Activated T-helper 2 cell treated with anti-CD3 and anti-CD28 coated beads, Interferon-gamma antibody, Interleukin-2, Interleukin-4, amounts not matched to agents 10 μg/mL and 5 μg/mL and 100 μg/mL, durations not matched to agents 14 hours and 24 hours and 36 hours (primary cell): ENCODE measurements at places on chromosomes 5 and 9.

DNA sequence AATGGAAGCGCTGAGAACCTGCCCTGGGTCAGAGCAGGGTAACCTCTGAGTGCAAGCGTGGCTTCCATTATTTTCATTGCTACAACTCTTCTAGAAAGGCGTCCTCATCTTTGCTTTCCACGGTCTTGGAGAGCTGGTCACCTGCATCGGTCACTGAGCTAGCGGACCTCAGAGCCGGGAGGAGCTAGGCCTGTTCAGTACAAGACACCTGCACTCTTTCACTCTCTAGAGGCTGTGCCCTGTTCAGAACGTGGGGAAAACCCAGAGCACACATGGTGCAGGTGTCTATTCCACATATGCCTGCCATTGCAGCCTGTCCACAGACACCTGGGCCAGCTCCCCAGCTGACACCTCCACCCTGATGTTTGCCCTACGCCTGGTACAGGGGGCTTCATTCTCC lies 147.8 kb upstream of the IRX2 start:
- no peak for DNase-seq

DNA sequence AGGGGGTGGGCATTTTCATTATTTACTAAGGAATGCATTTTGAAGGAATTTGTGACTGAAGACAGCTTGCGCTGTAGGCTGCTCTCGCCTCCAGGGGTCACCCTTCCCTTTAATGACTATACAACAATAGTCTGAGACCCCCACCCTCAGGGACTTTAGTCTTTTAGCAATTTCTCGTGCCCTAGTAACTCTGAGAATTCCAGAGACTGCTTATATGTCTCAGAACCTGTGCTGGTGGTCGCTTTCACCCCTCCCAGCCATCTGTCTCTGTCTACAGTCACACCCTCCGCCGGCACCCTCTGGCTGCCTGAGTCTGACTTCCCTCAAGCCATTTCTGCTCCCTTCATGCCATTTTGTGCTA lies 671.4 kb downstream of the NR2F1-AS1 start:
- DNase-seq = no peak

GRCh38 chr5:180868960-180869359 lies 7.9 kb upstream of the ZFP62 start:
- DNase-seq = peak; percentile 37

DNA sequence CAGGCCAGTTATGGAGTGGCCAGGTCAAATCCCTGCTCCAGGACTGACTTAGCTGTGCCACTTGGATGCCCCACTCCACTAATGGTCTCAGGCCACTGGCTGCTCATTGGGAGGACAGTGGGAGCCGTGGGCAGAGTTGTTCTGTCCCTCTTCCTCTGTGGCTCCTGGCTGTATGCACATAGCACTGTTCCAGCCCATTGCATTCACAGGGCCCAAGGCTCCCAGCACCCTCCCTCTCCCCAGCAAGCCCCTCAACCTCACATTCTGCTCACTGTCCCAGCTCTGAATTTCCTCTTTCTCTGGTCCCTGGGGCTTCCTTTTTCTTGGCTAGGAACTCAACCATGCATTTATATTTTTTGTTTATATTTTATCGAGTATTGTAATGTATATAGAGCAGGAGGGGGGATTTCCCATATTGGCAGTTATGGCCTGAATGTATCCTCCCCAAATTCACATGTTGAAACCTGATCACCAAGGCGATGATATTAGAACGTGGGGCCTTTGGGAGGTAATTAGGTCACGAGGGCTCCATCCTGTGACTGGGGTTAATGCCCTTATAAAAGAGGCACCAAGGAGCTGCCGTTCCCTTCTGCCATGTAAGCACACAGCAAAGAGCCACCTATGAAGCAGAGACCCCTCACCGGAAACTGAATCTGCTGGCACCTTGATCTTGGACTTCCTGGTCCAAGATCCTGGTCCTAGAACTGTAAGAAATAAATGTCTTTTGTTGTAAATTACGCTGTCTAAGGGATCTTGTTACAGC lies 17.0 kb upstream of the MVB12B start:
- DNase-seq = no peak

- no peak for DNase-seq
Measured at GRCh38 chr9:17635115-17635890, 56.4 kb downstream of the SH3GL2 start.

DNA sequence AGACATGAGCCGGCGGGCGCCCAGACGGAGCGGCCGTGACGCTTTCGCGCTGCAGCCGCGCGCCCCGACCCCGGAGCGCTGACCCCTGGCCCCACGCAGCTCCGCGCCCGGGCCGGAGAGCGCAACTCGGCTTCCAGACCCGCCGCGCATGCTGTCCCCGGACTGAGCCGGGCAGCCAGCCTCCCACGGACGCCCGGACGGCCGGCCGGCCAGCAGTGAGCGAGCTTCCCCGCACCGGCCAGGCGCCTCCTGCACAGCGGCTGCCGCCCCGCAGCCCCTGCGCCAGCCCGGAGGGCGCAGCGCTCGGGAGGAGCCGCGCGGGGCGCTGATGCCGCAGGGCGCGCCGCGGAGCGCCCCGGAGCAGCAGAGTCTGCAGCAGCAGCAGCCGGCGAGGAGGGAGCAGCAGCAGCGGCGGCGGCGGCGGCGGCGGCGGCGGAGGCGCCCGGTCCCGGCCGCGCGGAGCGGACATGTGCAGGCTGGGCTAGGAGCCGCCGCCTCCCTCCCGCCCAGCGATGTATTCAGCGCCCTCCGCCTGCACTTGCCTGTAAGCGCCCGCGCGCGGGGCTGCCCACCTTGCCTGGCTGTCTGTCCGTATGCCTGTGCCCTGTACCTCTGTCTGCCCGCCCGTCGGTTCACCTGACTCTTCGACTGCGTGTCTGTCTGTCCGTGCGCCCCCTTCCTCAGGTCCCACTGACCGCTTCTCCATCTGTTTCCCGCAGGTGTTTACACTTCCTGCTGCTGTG lies 412 bp downstream of the FGF18 start:
- peak; percentile 18 for DNase-seq

DNA sequence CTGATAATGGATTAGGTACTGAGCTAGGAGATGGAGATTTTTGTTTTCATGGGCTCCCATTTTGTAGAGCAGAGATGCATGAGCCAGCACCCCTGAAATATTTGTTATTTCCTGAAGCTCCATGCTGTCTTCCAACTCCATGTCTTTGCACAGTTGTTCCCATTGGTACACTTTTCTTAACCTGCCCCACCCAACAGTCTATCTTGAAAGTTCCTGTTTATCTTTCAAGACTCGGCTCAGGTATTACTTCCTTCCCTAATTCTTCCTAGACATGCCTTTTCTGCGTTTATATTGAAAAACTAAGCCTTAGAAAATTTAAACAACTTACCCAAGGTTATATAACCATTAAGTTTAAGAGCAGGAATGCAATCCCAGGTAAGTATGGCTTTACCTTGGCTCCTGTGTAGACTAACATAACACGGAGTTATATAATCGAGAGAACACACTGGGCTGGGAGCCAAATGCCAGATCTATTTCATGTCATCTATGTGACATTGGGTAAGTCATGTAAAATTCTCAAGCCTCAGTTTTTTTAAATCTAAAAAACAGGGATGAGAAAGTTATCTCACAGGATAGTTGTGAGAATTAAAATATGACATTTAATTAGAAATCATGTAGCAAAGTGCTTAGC lies 67.4 kb downstream of the LIX1 start:
- DNase-seq = no peak

DNA sequence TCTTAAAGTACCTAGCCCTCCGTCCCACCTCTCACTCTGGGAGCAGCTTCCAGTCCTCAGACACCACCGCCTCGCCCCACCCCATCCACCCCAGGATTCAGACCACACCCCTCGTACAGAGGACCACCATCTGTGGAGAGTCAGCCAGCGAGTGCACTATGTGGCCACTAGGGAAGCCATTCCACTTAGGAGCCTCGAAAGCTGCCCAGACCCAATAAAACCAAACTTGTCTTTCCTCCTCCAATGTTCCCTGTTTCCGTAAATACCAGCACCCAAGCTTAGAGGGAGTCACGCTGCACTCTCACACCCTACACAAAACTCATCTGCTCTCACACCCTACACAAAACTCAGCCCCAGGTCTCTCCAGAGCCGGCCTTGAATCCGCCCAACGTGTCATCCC lies 1.9 kb downstream of the GCNT4 start:
- no peak for DNase-seq

DNA sequence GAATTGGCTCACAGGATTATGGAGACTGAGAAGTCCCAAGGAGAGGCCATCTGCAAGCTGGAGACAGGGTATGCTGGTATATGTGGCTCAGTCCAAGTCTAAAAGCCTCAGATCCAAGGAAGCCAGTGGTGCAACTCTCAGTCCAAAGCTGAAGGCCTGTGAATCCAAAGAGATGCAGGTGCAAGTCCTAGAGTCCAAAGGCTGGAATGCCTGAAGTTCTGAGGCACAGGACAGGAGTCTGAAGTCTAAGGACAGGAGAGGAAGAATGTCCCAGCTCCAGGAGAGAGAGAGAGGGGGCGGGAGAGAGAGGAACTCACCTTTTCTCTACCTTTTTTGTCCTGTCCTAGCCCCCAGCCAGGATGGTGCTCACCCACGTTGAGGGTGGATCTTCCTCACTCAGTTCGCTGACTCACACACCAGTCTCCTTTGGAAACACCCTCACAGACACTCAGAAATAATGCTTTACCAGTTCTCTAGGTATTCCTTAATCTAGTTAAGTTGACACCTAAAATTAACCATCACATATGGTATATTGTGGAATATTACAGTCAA lies 49.6 kb downstream of the KCNN2 start:
- DNase-seq = no peak

GRCh38 chr5:68292316-68292715 lies 76.8 kb downstream of the PIK3R1 start:
- no peak for DNase-seq

DNA sequence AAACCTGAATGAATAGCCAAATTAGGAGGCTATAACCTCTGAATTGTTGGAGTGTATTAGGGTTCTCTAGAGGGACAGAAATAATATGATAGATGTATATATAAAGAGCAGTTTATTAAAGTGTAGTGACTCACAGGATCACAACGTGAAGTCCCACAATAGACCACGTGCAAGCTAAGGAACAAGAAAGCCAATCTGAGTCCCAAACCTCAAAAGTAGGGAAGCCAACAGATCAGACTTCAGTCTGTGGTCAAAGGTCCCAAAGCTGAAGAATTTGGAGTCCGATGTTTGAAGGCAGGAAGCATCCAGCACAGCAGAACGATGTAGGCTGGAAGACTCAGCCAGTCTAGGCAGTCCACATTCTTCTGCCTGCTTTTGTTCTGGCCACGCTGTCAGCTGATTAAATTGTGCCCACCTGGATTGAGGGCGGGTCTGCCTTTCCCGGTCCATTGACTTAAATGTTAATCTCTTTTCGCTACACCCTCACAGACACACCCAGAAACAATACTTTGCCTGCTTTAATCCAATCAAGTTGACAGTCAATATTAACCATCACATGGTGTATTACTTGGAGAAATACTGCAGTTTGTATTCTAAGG lies 550.6 kb downstream of the CDH10 start:
- no peak for DNase-seq

DNA sequence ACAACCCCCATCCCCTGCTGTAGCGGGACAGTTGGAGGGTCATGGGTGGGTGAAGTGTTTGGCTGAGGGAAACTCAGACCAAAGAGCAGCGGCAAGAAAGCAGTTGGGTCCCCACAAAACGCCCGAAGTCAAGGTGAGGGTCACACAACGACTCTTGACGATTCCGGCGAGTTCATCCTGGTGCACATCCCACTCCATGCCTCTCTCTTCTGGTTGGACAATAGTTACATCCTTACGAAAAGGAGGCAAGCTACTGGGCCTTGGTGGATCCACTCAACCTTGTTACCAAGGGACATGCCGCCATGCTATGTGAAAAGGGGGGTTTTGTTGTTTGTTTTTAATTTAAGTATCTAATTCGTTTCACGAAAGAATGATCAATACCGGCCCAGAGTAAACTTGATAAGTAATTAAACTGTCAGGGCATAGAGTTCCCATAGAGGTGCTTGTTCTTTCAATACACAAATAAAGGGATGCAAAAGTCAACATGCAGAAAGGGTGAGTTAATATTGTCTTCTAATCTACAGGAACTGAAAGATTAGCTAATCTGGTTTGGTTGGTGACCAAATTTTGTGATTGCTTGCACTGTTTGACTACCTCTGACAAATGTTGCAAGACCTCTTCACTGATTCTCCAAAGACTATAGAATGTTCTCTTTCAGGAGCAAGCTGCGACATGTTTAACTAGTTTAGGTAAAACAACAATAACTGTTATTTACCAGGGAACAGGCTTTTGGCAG lies 732 bp upstream of the SMIM15 start:
- DNase-seq = no peak

DNA sequence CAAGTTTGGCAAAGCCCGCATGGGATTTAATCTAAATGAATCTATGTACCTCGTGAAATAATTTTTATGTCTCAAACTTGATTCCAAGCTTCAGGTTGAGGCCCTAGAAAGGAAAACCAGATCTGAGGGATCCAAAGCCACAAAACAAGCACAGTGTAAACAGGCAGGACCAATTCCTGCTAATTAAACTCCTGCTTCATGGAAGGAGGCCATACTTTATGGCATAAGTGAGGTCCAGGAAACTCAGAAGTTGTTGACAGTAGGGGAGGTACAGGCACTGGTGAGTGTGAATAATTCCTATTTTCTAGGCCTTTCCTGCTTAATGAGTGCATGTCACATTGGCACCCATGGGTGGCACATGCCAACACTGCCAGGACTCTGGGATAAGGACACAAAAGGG lies 648.6 kb upstream of the SGCD start:
- DNase-seq = no peak

DNA sequence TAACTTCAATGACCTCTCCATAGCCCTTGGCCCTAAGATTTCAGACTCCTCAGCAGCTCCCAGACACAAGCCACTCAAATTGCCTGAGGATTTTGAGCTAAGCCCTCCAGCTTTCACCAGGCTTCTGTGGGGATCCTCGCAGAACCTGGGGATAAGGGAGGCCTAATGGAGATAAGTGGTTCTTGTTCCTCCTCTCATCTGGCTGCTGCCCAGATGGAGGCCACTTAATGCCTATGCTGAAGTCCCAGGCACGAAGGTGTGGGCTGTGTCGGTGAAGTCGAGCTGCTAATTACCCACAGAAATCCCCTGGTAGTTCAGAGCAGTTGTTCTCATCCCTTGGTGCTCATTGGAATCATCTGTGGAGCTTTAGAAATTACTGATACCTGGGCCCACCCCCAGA lies 10.3 kb upstream of the FAT2 start:
- no peak for DNase-seq

- DNase-seq = no peak
Measured at GRCh38 chr9:14097666-14098415, 216.1 kb downstream of the NFIB start.

DNA sequence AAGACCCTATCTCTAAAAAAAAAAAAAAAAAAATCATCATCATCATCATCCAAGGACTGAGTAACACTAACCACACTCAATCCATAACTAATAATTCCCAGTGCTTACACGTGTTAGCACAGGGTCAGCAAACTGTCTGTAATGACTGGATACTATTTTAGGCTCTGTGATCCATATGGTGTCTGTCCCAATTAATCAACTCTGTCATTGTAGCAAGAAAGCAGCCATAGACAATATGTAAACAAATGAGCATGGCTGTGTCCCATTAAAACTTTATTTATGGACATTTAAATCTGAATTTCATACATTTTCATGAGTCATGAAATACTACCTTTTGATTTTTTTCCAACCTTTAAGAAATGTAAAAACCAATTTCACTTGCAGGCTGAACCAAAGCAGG lies 148.4 kb downstream of the SIL1 start:
- DNase-seq = no peak

GRCh38 chr9:84068872-84069271 lies 88.3 kb downstream of the RMI1 start:
- no peak for DNase-seq

GRCh38 chr5:36728697-36729543 lies 122.5 kb downstream of the SLC1A3 start:
- no peak for DNase-seq

GRCh38 chr5:15674716-15675115 lies 174.7 kb downstream of the FBXL7 start:
- no peak for DNase-seq

- DNase-seq = no peak
Measured at GRCh38 chr9:127973169-127974000, 7.4 kb downstream of the EEIG1 start.
